ENCODE measurements at places on chromosomes 2 and 18.

GRCh38 chr2:129483366-129483765 lies 496.1 kb upstream of the RAB6C start:
- DNase-seq = no peak

GRCh38 chr2:144607891-144608521 lies 88.1 kb upstream of the ZEB2 start:
- DNase-seq = no peak

- DNase-seq = peak; percentile 24
These were observed 38.5 kb downstream of the PNO1 start for GRCh38 chr2:68196120-68196716.

GRCh38 chr2:12741380-12741779 lies 24.6 kb downstream of the TRIB2 start:
- no peak for DNase-seq

GRCh38 chr2:112841295-112842044 lies 4.9 kb upstream of the IL1B start:
- no peak for DNase-seq

DNA sequence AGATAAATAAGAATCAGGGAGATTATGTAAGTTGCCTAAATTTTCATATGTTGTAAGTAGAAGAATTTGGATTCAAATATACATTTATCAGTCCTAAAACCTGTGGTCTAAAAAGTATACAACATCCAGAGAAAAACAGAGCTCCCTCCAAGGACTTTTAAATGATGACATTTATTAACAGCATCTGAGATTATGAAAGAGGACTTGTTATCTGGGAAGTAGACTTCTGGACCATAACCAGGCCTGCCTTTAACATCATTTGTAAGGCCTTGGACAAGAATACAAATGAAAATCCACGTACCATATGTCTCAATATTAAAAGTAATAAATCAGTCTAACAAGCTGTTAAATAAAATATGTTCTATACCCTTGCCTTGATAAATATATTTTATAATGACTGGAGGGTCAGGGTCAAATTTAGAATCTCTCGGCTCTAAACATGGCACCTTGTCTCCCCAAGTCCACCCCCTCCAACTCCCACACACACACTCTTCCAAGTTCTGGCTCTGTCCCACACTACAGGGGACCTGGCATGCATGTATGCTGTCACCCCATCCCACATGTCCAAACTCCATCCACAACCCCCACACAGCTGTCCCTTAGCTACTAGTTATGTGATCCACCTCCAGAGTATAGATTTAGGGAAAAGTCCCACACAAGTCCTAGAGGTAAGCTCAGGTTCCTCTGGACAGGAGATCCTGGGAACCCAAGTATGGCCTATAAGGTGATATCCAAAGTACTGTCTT lies 382.6 kb downstream of the CDH2 start:
- DNase-seq = no peak
